ENCODE measurements at places on chromosomes 1 and 21.

GRCh38 chr21:44299458-44300261 is at the start of gene PFKL:
PFKL (plus strand) TSS chr21:44300053; CDS start chr21:44300106, 53 bp downstream.
- DNase-seq: peak; percentile 34

DNA sequence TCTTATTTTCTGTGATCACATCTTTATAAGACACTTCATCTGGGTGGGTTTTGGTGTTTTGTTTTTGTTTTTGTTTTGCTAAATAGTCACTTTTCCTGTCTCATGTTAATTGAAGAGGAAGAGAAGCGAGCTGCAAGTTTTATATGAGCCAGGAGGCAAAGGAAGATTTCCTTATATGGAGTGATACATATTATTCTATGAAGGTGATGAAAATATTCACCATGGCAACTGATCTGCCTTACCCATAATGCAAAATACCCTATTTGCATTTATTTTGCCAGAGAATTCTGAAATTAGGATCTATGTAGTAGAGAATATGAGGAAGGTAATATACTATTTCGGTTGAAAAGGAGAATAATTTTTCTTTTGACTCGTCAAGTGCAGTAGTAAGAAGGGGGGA is 13.9 kb downstream of the CXADR start:
- DNase-seq: no peak

DNA sequence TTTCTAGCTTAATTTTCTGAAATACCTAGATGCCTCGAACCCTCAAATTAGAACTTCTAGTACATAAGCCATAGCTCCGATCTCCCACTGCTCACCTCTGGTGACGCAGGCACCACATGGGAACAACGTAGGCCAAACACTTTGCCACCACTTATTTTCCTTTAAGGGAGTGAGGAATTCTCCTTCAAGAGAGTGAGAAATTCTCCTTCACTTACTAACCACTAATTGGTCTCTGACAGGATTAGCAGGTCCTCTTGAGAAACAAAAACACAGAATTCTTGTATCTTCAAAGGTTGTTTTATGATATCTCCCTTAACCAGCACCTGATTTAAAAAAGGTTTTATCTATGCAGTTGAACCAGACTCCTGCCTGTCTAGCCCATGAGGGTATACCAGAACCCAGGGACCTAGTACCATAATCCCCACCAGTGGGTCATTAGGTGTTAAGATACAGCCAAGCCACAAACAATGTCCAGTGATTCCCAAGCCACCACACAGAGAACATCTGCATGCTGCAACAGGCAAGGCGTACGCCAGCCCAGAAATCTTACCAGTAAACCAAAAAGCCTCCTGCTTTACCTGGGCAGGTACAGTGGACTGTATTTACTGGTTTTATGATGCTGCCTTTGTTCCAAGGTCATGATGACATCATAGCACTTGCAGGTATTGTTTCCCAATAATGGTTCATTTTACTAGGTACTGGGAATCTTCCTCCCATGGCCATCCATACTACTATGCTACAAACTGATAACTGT is 20.3 kb upstream of the CXADR start:
- DNase-seq: no peak

GRCh38 chr1:151641229-151641628 is 29.4 kb downstream of the SNX27 start:
- no peak for DNase-seq

DNA sequence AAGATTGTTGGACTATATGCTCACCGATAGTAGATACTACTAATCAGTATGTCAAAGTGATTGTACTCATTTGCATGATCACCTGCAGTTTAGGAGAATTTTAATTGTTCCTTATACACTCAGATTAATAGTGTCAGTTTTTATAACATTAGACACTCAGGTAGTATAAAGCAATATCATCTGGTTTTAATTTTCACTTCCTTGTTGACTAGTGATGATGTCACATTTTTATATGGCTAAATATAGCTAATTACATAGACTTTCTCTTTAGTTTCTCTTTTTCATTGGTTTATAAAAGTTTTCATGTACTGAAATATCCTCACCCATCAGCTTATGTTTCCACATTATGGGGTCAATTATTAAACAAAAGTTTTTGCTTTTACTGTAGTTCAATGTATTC is 1332.4 kb upstream of the ADGRL2 start:
- no peak for DNase-seq

DNA sequence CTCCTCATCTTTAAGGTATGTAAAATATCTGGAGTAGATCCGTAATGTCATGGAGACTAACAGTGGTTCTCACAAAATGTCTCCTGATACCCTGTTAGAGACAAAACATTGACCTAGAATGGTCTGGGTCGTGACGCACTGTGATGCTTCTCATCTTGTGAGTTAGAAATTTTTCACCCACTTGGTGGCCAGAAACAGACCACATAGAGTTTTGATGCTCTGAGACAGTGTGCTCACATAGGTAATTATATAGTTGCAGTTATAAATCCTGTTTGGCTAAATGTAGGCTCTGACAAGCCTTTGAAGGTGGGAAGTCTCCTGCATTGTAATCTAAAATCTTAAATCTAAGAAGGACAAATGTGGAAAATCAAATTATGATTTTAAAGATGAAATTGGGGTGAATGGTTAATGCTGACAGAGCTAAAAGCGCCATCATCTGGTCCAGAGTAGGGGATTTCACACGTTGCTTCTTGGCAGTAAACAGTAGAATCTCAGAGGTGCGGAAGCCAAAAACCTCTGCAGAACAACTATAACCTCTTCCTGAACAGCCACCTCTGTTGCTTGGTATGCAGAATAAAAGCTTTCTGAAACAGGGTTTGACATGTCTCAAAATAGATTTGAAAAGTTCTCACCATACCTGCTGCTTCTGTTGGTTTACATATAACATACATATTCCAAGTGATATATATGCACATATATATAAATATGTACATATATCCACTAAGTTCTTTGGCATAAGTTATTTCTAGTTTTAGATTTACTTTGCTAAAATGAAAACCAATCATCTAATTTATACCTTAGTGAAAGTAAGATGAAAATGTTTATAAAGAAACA is 17.1 kb downstream of the RPAP2 start:
- DNase-seq: peak; percentile 58

GRCh38 chr1:10785728-10786638 is 10.5 kb downstream of the CASZ1 start:
- no peak for DNase-seq

- no peak for DNase-seq
Measured at GRCh38 chr1:119975006-119975405, 78.7 kb upstream of the ADAM30 start.

- no peak for DNase-seq
Measured at GRCh38 chr1:117231312-117231711, 20.6 kb upstream of the VTCN1 start.

- DNase-seq: no peak
Measured at GRCh38 chr21:28663111-28663693, 329.5 kb downstream of the LTN1 start.

DNA sequence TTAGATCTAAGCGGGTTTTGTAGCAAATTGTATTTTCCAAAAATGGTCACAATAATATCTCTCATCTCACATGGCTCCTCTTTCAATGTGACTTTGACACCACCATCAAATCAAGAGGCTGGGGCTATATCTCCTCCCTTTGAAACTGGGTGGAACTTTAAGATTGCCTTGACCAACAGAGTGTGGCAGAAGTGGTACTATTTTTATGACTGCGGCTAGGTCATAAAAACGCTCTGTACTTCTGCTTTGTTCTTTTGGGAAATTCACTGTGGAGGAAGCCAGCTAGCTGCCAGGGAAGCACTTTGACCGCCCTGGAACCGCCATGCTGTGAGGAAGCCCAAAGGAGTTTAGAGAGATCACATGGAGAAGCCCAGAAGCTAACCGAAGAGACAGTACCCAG is 50.7 kb upstream of the ACOT11 start:
- DNase-seq: no peak

GRCh38 chr1:217315346-217315745 is 315.5 kb downstream of the GPATCH2 start:
- no peak for DNase-seq

- DNase-seq: no peak
Measured at GRCh38 chr1:241460098-241460873, 59.3 kb downstream of the FH start.

DNA sequence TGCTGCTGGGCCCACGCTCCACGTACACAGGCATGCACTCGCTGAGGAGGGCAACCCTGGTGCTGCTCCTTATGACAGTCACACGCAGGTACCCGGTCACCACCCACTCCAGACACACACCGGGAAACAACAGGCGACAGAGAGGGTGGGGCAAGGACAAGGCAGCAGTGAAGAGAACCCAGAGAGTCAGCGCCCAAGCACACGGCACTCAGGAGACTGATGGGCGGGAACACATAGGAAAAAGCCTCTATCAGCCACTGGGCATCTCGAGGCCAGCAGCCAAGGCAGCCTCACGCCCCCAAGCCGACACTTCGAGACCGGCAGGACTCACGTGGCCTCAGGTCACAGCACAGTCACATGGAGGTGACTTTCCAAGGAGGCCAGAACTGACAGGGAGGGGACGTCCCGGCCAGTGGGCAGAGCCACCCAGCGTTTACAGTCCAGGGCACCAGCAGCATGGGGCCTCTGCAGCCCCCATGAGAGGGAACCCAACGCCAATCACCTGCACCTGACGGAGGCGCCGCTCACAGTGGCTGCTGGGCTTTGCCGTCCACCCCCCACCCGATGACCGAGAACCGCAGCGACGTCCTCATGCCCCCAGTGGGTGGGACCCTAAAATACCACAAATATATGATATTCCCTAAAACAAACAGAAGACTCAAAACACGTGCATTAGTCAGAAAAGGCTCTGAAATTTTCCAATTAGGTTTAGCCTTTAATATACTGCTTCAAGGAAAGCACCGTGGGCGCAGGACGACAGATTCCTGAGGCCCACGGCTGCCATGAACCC is 19.7 kb downstream of the PTTG1IP start:
- no peak for DNase-seq

DNA sequence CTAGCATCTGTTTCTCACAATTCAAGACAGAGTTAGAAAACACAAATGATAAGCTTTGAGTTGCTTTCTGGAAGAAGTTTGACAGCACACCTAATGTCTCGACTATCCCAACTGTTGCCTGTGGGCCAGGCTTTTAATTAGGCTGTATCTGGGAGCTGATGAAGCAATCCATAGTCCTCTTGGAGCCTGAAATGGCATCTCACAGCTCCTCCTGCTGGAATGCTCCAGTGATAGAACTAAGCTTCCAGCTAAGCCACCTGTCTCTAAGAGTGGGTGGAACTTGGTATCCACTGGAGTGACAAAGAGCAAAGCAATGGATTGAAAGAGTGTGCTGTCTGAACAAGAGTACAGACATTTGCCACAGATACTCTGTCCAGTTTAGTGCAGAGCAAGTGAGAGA is 605.3 kb upstream of the NR5A2 start:
- DNase-seq: no peak

DNA sequence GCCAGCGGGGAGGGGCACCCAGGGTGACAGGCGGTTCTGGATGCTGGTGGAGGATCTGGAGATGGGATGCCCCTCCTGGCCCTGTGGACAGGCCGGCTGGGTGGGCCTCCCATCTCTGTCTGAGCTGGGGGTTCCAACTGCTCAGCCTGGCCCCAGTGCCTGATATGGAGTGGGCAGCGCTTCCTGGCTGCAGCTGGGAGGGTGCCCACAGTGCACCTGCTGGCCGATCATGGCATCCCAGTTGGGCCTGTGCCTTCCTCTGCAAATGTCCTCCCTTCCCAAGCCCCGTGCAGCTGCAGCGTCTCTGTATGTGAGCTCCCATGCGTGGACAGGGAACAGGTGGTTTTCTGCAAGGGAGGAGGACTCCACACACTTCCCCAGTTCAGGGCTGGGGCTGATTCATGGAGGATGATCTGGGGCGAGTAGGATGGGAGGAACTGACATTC is 2.1 kb downstream of the PFKL start:
- no peak for DNase-seq

DNA sequence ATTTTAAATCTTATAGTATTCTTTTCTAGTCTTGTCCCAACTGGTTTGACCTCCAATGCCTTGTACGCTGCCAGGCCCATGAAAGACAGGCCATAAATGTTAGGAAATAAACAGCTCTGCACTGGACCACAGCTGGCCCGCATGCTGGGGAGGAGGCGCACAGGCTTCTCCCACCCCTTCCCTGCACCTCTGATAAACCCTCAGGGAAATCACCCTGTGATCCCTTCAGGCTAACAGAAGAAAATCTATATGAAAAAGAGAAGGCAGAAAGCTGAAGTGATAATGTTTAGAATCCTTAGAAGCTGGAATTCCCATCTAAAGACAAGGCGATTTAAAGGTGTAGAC is 41.5 kb downstream of the COLGALT2 start:
- no peak for DNase-seq
